ENCODE measurements at places on chromosomes 16 and 17.

DNA sequence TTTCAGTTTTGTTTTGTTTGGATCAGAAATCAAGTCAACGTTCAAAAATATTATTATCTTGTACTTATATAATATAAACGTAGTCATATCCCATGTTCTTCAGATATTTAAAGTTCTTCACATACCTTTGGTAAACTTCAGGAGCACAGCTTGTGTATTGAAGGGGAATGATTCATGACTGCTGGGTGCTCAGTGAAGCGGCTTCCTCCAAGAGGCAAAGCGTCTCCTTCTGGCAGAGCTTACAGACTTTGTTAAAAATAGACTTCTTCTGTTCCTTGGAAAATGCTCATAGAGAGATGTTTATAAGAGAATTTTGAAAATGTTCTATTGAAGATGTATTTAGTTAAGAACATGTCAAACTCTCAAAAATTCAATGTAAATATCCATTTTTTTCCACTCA is 155.6 kb upstream of the CNTNAP4 start:
- peak; percentile 4 for DNase-seq

- no peak for DNase-seq
Measured at GRCh38 chr16:1647856-1648255, 30.2 kb upstream of the JPT2 start.

DNA sequence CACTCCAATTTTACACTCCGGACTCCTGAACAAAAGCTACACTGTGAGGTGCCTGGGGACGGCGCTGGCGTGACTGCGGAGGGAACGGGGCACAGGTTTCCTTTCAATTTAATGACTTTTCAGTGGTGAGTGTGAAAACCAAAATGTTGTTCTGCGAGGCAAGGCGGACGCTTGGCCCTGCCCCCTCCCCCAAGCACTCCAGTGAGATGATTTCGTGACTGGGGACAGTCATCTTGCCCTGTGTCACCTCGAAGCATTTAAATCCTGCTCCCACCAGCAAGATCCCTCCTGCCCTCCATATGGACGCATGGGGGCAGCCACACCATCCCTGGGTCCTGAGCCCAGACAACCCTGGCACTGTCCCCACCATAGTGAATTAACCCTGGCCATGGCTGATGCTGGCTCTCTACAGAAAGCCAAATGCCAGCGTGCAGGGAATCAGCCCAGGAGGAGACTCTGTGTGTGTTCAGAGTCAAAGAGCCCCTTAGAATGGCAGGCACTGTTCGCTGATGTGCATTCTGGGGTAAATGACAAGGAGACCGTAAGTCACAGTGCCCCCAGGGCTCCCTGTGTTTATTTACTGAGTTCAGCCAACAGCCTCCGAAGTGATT is 41.0 kb downstream of the C16orf95 start:
- DNase-seq: no peak

DNA sequence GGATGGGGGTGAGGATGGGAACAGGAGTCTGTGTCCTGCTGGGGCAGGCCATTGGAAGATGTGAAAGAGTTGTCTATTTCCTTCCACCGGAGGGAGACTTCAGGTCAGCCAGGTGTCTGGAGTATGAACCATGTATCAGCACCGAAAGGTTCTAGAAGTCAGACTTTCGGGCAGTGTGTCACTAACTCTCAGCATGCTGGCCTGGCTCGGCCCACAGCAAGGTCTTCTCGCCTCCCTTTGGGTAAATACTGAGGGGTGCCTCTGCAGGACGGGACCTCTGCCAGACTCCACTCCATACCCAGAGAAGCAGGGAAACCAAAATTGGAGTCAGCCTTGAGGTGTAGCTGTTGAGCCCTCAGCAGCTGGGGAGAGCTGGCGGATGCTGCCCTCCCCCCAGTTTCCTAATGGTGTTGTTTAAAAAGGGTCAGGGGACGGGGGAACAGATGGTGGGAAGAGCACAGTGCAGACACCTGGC is 507 bp downstream of the CIITA start:
- no peak for DNase-seq

GRCh38 chr17:50397919-50398285 is 579 bp upstream of the LRRC59 start:
- no peak for DNase-seq

DNA sequence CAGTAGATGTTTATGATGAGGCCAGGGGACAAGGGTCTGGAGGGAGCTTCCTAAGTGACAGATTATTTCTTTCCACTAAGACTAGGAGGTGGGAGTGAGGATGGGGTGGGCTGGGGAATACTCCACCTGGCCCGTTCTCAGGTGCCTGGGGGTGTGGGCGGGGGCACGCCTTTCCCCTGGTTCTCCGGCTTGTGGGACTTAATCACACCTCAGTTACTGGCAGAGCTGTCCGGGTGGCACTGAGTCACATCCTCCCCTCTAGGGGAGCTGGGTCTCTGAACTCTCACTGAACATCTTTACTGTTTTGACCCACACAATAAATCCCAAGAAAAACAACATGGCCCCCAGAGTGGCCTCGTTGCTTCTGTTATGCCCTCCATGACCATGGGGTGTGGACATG is 332.8 kb downstream of the MAF start:
- DNase-seq: no peak

DNA sequence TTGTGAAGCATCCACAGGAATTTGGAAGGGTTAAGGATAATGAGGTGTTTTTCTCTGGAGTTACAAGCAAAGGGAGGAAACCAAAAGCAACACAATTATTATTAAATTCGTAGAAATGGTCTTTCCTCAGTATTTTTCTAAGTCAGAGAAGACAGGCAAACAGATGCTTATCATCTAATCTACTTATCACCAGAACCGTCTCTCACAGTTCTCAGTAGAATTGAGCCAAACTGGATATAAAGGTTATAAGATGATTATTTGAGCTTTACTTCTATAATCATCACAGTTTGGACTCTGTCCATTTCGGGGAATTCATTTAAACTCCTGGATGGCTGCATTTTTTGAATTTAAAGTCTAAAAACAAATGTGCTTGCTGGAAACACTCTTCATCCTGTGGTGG is 245.0 kb downstream of the KCNJ2 start:
- DNase-seq: no peak

Measured in adipocyte (in vitro differentiated cells).